Lower lobe of right lung (tissue), 2 donors: ENCODE measurements at places on chromosomes 1 and 21. TPM values are rescaled to one million over a fixed set of nuclear protein-coding genes. Genes with fewer than 3 reads are reported as not detected.

HSD3B2 gene
- not detected for total RNA-seq

SETDB1 gene
- 47.5 TPM for total RNA-seq

PLA2G2D gene
- total RNA-seq, result 0.27 TPM

SLC35F3 gene
- 0.41 TPM for total RNA-seq

KCNN3 gene
- total RNA-seq, result 4.4 TPM

SPRR2B gene
- total RNA-seq, result not detected

USH2A gene
- not detected for total RNA-seq

CHI3L1 gene
- total RNA-seq, result 22.2 TPM

OR10J1 gene
- total RNA-seq, result not detected

UMODL1 gene
- 0.50 TPM for total RNA-seq

NBPF10 gene
- 3.2 TPM for total RNA-seq

BARHL2 gene
- total RNA-seq, result not detected

PPM1J gene
- total RNA-seq, result 0.30 TPM

S100A1 gene
- total RNA-seq, result 0.71 TPM

ITLN2 gene
- total RNA-seq, result 30.7 TPM

FCGR2B gene
- 31.9 TPM for total RNA-seq

LAMC1 gene
- 96.9 TPM for total RNA-seq

TNFSF4 gene
- 1.5 TPM for total RNA-seq

CACHD1 gene
- 32.0 TPM for total RNA-seq

SELL gene
- 23.8 TPM for total RNA-seq

ATAD3A gene
- total RNA-seq, result 14.1 TPM

TRPM2 gene
- total RNA-seq, result 17.9 TPM

TNFRSF18 gene
- 0.47 TPM for total RNA-seq

GNG4 gene
- total RNA-seq, result not detected

HSF2BP gene
- total RNA-seq, result 0.32 TPM

IFI44 gene
- total RNA-seq, result 80.5 TPM

SPRR2G gene
- not detected for total RNA-seq
